ENCODE measurements at places on chromosomes 2 and 18.

DNA sequence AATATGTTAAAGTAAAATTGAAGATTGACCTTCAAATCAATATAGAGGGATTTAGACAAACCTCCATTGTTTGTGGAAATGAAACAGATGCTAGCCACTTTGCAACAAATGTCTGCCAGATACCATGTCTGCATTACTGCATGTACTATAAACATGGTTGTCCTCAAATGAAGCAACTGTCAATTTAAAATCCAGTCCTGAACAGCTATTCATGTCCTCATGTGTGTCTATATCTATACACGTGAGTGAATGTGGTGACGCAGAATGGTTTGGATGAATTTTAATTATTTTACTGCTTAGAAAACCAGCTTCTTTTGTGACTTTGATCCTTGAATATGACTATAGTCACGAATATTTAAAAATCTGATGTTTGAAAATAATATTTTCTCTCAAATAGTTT, 71.5 kb downstream of the NYAP2 start:
- DNase-seq, result no peak

DNA sequence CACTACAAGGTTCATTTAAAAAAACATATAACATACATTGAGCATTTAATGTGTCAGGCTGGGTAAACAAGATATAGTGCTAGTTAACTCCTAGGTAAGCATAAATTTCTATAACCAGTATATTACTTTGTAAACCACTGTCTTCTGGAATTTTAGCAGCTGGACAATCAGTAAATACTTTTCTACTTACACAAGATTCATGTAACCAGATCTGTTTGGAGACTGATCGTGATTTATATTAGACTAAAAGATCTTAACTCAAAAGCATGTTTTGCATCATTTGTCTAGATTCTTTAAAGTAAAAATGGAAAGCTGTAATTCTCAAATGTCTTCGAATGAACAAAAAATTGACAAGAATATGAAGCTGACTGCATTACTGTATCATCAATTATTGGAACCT, 941 bp upstream of the SGO2 start:
- no peak for DNase-seq

GRCh38 chr18:34767601-34768027, 57.5 kb downstream of the DTNA start:
- no peak for DNase-seq

DNA sequence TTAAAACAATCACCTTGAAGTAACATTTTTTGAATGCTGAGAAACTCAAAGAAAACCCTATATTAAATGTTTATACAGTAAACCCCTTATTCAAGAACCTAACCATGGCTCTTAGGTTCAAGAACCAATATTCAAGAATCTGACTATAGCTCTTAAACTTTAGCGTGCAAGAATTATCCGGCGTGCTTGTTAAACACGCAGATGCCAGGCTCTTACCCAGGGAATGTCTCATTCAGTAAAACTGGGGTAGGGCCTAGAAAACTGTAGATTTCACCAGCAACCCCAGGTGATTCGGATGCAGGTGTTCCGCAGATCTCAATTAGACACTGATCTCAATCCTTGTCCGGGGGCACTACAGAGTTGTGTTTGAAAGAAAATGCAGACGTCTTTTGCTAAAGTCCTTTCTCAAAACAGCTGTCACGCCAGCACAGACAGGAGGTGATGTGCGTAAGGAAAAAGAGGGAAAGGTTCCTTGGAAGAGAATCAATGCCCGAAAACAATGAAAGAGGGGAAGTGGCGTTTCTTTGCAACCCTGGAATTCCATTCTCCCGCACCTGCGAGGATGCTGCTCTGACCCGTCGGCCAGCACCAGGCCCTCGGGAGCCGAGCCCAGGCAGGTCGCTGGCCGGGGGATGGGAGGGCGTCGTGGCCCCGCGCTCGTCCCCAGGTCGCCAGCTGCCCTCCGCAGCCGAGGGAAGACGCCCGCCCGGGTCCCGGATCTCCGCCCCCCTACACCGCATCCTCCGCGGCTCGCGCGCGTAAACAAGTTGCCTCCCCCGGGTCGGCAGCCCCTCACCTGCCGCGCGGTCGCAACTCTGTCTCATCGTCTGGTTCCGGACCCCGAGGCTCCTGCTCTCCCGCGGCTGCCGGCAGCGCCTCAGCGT, 851 bp downstream of the EIF2AK3 start:
- peak; percentile 15 for DNase-seq

DNA sequence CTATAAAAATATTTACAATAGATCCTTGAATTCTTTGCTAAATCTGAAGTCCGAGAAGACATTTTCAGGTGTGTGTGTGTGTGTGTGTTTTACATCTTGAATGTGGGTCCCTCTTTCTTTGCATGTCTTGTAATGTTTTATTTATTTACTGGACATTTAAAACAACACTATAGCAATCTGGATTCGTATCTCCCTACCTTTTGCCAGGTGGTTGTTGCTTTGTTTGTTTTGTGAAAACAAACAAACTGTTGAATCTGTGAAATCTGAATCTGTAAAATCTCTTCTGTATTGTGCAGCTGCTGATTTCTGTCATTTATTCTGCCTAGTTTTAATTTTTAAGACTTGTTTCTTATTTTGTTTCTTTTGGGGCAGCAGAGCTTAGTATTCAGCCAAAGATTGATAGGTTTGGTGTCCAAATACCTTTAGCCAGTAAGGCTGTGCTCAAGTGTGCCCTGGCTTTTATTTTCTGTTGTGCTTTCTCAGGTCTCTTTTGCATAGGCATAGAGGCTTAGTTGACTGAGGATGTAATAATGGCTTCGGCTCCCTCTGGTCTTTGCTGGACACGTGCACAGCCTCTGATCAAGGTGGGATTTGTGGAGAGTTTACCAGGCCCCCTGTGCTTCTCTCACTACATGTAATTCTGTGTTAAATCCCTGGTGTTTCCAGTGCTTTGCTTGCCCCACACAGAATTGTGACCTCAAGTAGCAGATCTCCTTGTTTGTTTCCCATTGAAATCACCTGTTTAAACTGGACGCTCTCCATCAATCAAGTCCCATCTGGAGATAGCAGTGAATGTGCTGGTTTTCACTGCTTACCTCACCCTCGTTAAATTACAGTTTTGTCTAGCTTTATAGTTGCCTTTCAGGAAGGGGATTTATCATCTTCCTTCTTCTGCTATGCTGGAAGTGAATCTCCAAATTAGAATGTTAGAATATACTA, 71.1 kb downstream of the BIRC6 start:
- DNase-seq, result no peak

Measured in stimulated activated CD8-positive, alpha-beta memory T cell treated with anti-CD3 and anti-CD28 coated beads, Interleukin-7, amount 100 ng/mL, for 1 hour (primary cell).